ENCODE measurements at places on chromosomes 13 and 19.
A peak's percentile ranks its signal among the peaks of the same experiment; 100 is the strongest.

DNA sequence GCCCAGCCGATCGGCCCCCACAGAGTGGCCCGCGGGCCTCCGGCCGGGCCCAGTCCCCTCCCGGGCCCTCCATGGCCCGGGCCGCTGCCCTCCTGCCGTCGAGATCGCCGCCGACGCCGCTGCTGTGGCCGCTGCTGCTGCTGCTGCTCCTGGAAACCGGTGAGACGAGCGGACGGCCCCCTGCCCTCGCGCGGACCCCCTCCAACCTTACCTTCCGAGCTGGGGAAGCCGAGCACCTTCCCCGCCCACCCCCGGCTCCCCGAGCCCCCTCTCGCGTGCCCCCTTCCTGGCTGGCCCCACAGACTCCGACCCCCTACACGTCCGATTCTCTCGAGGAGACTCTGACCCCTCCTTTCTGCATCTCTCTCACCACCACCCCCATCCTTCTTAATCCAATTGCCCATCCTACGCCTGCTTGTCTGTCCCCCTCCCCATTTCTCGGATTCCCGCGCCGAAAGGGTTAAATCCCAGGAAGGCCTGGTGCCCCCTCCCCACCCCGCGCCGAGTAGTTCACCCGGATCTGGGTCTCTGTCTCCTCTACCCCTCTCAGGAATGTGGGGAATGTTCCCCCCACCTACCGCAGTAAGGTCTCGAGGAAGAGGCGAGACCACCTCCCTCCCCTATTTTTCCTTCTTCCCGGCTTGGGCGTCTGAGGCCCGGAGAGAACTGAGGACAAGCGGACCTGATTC lies 502 bp downstream of the NECTIN2 start:
- DNase-seq: no peak

GRCh38 chr19:7010722-7011593 lies 10.3 kb downstream of the MBD3L2B start:
- no peak for DNase-seq

GRCh38 chr13:73544175-73544574 lies 485.4 kb downstream of the KLF5 start:
- DNase-seq: no peak

- DNase-seq: no peak
Observed at GRCh38 chr13:43686557-43686956, 100.2 kb downstream of the ENOX1 start.

GRCh38 chr13:103161476-103161875 lies 95.3 kb upstream of the SLC10A2 start:
- no peak for DNase-seq

- peak; percentile 58 for DNase-seq
Observed at GRCh38 chr19:11152318-11153062, 3.1 kb downstream of the SPC24 start.

DNA sequence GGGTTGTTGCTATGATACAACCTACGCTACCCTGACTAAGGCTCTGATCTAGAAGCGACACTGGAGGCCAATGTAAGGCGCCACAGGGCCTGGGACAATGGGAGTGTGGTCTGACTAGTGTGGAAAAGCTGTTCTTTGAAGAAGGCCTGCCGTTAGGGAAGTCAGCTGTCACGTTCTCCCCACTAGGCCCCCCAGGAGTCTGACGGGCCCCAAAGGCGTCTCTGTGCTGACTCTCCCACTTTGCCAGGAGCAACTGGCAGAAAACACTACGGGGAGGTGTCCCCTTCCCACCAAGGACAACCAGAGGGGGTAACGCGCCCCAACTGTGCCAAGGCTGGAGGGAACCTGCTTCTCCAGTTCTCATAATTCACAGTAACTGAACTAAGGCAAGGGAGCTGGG lies 25.3 kb upstream of the EIF3G start:
- no peak for DNase-seq

DNA sequence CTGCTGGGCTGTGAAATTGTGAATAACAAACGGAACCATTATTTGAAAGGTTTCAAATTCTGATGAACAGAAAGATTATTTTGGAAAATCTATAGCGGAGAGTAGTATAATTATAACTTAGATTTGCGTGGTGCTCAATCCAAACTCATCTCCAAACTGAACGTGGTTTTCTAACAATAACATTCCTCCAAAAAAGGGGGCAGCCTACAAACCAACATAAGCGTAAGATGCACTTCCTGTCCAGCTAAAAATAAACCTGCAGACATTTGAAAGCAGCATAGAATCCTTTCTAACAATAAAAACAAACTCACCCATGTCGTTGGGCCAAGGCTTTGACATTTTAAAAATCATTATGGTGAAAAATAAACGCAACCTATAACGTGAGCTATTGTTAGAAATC lies 178.4 kb downstream of the COL4A1 start:
- no peak for DNase-seq

DNA sequence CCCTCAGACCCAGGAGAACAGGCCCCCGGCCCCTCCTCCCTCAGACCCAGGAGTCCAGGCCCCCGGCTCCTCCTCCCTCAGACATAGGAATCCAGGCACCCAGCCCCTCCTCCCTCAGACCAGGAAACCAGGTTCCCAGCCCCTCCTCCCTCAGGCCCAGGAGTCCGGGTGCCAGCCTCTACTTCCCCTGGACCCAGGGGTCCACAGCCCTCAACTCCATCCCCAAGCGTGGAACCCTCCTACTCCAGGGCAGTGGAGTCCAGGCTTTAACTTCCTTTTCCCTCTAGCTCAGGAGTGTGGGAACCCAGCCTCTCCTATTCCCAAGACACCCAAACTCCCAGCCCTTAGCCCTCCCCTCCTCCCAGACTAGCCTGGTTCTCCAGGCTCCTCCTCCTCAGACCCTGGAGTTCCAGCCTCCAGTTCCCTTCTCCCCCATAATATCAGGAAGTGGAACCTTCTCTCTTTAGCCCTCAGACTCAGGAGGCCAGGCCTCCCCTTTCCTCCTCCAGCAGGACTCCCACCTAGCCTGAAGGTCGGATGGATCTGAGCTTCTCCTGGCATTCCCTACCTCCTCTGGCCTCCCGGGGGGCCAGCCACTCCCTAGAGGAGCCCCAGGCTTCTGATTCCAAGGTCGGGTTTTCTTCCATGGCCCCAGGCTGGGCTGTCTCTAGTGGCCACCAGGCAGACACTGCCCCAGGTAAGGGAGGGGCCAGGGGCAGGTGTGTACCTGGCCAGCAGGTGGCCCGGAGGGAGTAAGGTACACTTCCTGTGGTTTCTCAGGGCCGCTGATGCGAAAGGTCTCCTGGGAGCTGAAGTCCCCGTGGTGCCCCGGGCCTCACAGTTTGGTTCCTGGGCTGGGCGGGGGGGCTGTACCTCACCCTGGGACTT lies at the start of gene TMC4:
TSS of gene TMC4 (minus strand) at position 690 of the 888 bp plus-strand sequence. CDS start at position 647, 43 bp downstream.
- no peak for DNase-seq

DNA sequence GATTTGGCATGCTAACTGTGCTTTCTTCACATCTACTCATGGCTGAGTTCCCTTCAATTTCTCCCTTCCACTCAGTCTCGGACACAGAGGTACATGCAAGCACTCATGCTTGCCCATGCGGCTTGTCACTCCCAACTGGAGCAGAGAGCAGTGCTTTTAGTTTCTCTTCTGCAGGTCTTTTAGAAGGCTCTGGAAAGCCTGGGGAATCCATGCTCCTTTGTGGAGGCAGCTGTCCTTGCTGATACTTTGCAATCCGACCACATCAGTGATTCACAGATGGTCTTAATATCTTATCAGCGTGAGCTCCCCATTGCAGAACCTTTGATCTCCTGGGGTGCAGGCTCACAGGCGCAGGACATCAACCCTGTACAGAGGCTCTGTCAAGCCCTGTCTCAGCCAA lies 203.9 kb downstream of the COL4A1 start:
- no peak for DNase-seq

- DNase-seq: no peak
Observed at GRCh38 chr19:17070912-17071311, 4.3 kb downstream of the HAUS8 start.

- DNase-seq: no peak
Observed at GRCh38 chr13:106874323-106874722, 306.4 kb upstream of the ARGLU1 start.

DNA sequence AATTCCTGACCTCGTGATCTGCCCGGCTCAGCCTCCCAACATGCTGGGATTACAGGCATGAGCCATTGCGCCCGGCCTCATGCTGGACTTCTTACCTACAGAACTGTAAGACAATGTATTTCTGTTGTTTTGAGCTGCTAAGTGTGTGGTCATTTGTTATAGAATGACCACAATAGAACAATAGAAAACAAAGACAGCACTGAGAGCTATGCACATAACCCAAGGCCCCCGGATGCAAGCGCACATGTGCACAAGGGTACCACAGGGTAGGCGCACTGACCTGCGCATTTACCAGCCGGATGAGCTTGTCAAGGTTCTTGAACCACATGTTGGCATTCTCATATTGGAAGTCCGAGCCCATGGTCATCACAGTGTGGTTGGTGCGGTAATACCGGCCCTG lies 5.6 kb downstream of the MAN2B1 start:
- no peak for DNase-seq

DNA sequence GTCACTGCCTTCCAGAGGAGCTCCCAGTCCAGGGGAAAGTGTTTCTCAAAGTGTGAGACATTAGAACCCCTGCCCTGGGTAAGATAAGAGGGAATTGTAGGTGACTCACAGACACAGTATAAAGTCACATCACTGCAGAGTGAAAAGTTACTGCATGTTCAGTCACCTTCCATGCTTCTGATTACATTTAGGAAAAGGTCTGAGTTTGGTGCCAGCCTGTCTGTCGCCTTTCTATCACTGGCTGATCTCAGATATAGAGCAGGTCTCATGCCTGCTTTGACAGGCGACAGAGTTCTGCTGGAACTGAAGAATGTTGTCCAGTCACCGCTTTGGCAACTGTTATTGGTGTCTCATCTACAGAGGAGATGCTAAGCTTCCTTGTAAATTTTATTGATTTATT lies 1078.6 kb downstream of the UQCRFS1 start:
- DNase-seq: no peak

DNA sequence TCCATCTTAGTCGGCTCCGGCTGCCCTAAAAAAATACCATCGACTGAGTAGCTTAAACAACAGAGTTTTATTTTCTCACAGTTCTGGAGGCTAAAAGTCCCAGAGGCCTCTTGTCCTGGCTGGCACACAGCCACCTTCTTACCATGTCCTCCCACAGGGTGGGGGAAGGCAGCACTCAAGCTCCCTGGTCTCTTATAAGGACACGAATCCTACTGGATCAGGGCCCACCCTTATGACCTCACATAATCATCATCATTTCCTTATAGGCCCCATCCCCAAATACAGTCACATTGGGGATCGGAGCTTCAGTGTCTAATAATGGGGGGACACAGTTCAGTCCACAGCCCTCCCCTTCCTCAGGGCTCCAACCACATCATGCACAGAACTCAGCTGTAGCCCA lies 2.6 kb upstream of the TUBA3C start:
- DNase-seq: no peak

DNA sequence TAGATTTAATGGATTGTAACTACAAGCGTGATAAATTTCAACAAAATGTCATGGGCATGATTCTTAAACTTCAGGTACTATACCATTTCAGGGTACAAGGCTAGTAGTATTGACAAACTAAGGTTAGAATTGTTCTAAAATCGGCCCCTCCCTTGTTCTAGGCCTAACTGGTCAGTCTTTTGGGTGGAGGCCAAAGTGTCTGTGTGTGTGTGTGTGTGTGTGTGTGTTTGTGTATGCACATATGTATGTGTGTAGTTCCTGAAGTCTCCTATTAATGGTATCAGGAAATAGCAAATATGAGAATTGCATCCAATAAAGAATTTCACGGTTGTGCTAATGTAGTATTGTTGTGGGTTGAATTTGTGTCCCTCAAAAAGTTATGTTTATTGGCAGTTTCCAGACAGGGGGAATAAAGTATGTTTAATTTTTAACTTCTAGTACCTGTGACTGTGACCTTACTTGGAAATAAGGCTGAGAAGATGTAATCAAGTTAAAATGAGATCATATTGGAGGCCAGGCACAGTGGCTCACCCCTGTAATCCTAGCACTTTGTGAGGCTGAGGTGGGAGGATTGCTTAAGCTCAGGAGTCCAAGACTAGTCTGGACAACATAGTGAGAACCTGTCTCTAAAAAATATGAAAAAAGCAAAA lies 119.2 kb downstream of the KLF5 start:
- no peak for DNase-seq

DNA sequence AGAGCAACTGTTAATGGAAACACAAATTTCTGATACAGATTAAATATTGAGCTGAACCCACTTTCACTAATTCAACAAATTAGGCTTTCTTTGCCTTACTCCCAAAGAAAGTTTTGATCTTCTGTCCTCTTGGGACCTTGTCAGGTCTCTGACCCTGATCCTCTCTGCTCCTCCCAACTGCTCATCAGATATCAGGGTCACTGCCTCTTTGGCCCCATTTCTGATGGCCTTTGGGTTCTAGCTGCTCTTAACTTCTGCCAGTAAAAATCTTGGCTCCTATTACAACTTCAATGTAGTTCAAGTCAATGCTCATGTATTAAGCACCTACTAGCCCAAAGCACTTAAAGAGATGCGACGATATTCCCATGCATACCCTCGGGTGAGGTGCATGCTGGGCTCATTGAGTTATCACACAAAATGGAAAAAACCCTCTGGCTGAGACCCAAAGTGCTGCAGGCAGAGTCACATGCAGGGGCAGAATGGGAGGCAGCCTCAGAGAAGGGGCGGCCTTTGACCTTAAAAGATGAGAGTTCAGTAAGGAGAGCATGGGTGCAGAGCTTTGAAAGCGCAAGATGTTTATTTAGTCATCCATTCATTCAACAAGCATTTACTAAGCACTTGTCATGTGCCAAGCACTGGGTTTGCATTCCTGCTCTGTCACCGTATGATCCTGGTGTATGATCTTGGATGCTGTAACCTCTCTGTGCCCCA lies 183.4 kb downstream of the USP12 start:
- DNase-seq: no peak

- DNase-seq: no peak
Observed at GRCh38 chr13:69291292-69291906, 816.2 kb upstream of the ATXN8OS start.

- no peak for DNase-seq
Observed at GRCh38 chr13:81872581-81872980, 1531.7 kb upstream of the SPRY2 start.

DNA sequence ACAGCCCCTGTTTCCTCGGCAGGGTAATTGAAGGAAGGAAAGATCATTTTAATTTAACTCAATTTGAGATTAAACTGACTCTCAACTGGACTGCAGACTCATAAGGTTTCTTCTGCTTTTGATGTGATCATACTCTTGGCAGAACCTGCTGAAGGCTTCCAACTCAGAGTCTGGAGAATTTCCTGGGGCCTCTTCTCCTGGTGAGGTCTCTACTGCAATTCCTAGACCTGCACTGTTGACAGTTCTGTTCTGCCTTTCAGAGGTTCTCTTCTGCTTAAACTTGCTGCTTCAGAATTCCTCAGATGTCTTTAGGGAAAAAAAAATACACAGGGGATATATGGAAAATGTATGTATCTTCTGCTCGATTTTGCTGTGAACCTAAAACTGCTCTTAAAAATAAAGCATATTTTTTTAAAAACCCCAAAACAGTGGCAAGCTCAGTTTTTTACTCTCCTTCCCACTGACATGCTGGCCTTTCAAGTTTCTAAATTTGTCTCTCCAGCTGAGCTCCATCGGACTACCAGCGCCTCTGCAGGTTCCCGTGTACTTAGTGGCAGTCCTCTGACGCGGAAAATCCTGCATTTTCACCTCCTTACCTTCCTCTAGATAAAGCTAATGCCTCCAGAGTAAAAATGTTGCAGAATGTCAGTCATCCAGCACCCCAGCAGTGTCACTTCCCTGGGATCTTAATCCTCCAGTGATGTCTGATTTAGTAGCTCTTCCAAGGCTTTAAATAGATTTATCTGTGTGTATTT lies 733.5 kb upstream of the SGCG start:
- DNase-seq: no peak
